ENCODE measurements at places on chromosomes 1 and 21.

DNA sequence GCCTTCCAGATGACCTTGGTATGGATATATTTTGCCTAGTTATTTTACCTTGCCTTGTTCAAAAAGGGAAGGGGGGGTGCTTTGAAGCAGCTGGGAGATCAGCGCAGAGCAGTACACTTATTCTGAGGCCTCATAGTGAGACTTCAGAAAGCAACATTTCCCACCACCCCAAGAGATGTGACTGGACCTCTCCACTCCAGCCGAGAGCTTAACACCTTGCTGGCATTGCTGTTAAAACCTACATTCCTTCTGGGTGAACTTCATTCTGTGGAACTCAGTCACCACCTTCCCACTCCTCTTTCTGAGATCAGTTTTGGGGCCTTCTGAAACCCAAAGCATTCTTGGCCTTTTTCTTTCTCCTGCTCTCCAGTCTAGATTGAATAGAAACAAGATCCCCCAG lies 148.7 kb downstream of the BARHL2 start:
- no peak for DNase-seq

GRCh38 chr1:207644852-207645634 lies at the start of gene CR1L:
CR1L (plus strand) TSS chr1:207645133; CDS start chr1:207645234, 101 bp downstream.
- peak; percentile 23 for DNase-seq

GRCh38 chr1:116868385-116868784 lies 41.3 kb upstream of the PTGFRN start:
- no peak for DNase-seq

- no peak for DNase-seq
Observed at GRCh38 chr1:110700767-110701166, 26.0 kb upstream of the KCNA3 start.

- DNase-seq, result no peak
Observed at GRCh38 chr1:32894681-32895080, 6.5 kb downstream of the TMEM54 start.

- no peak for DNase-seq
Observed at GRCh38 chr1:18302788-18303413, 177.8 kb upstream of the KLHDC7A start.

- DNase-seq, result no peak
Observed at GRCh38 chr1:167984886-167985489, 48.1 kb upstream of the MPC2 start.

- DNase-seq, result no peak
Observed at GRCh38 chr1:214067397-214067796, 79.6 kb downstream of the PROX1 start.

DNA sequence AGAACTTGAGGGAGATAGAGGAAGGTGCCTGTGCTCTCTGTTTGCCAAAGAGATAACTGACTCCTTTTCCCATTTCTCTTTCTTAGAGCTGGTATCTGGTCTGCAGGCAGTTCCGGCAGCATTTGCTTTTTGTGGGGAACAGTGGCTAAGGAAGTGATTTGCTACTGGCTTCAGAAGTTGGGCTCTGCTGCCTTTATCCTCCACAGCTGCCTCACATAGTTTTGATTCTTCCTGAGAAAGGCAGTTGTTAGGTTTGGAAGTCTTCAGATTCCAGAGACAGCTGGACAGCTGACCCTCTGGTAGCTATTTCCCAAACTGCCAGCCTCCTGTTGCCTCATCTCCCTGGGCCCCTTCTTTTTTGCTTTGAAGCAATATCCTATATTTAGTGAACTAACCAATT lies 62.6 kb upstream of the MACF1 start:
- DNase-seq, result no peak

DNA sequence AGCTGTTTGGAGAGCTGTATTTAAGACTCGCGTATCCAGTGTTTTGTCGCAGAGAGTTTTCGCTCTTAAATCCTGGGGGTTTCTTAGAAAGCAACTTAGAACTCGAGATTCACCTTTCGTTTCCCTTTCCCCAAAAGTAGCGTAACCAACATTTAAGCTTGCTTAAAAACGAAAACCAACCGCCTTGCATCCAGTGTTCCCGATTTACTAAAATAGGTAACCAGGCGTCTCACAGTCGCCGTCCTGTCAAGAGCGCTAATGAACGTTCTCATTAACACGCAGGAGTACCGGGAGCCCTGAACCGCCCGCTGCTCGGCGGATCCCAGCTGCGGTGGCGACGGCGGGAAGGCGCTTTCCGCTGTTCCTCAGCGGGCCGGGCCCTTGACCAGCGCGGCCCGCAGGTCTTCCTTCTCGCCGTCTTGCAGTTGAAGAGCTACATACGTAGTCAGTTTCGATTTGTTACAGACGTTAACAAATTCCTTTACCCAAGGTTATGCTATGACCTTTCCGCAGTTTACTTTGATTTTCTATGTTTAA lies 1.9 kb downstream of the OLIG1 start:
- DNase-seq, result no peak

DNA sequence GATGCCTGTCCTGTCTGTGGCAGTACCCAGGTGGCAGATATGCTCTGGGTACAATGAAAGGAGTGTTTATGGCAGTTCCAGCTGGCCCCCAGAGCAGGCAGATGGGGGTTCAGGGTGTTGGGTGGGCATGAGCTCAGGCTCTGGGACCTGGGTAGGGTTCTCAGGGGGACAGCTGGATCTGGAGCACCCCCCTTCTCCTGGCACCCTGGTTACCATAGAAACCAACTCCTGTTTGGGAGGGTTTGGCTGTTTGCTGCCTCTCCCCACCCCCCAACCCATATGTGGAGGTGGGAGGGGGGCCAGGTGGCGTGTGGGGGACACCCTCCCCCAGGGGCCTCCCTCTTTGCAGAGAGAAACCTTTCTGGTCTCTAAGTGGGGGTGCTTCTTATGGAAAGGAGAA lies 7.1 kb downstream of the FOXO6 start:
- no peak for DNase-seq

DNA sequence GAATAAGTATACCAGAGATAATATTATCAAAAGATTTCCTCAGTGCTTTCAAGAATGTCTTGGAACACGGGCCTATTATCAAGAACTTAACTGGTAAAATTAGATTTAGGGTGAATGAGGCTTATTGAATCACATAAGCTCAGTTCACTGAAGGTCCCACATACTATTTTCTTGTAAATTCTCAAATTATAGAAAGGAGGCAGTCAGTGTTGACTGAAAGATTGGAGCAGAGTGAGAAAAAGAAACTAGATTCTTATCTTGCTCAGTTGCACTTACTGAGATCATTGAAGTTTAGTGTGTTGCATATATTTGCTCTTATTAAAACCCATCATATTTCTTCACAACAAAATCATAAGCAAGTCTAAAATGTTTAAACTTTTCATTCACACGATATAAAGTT lies 3.9 kb upstream of the RGS1 start:
- no peak for DNase-seq

- DNase-seq, result no peak
Observed at GRCh38 chr21:26171258-26172100, 909 bp upstream of the APP start.

Measured in activated CD8-positive, alpha-beta memory T cell treated with anti-CD3 and anti-CD28 coated beads for 1 hour (primary cell).